Activated naive CD4-positive, alpha-beta T cell treated with anti-CD3 and anti-CD28 coated beads for 36 hours (primary cell): ENCODE measurements at places on chromosomes 6 and 20.

DNA sequence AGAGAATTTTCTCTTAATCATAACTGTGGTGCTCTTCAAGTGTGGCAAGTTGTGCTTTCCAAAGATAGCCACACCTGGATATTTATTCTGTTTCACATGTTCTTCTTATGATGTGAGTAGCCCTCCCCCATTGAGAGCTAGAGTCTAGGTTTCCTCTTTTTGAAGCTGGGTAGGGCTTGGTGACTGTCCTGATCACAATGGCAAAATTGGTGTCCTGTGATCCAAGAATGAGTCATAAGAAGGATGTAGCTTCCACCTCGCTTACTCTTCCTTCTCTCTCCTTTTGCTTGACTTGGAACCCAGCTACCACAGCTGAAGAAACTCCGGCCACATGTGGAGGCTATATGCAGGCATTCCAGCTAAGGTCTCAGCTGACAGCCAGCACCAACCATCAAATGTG, 7.4 kb upstream of the IGF2R start:
- DNase-seq: no peak

DNA sequence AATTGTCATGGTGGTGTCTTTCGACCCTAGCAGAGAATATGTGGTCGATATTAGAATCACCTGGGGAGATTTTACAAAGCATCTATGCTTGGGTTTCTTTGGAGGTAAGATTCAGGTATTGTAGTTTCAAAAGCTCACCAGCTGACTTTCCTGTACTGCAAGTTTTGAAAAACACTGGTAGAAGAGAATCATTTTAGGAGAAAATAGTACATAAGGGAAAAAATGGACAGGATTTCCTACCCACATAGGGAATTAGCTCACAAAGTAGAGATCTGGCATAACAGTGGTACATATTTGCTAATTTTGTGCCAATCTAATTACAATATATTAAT, 27.4 kb upstream of the ABT1 start:
- no peak for DNase-seq

- DNase-seq: no peak
Measured at GRCh38 chr6:117919275-117919674, 12.2 kb downstream of the SLC35F1 start.

DNA sequence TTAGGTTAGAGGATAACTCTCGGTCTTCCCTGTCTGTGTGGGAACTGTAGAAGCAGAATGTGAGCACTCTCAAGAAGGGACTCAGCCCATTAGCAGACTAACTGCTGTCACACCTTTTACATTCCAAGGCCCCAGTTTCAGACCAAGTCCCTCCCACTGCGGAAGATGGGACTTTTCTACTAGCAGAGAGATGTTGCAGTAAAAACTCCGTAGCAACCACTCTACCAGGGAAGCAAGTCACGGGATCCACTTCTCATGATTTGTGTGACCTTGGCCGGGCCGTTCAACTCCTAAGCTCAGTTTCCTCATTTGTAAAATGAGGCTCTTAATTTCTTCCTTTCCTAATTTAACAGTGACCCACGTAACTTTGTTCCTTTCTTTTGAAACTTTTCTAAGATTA, 77.1 kb upstream of the SLC4A11 start:
- DNase-seq: no peak

GRCh38 chr6:101534386-101534785, 140.9 kb downstream of the GRIK2 start:
- no peak for DNase-seq

DNA sequence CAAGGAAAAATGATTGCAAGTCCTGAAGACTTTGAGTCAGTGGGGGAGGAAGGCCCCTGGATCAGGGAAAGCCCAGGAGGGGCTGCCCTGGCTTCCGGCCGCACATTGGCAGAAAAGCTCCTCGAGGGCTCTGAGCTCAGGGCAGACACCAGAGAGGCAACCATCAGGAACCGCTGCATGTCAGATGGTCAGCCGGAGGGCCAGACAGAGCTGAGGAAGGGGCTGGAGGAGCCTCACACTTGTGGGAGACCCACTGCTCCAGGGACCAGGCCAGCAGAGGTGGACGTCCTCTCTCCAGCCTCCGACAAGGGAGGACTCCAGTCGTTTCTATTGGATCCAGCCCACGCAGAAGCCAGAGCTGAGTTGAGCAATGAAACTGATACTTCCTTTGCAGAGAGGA, 30.2 kb upstream of the AAR2 start:
- DNase-seq: no peak

DNA sequence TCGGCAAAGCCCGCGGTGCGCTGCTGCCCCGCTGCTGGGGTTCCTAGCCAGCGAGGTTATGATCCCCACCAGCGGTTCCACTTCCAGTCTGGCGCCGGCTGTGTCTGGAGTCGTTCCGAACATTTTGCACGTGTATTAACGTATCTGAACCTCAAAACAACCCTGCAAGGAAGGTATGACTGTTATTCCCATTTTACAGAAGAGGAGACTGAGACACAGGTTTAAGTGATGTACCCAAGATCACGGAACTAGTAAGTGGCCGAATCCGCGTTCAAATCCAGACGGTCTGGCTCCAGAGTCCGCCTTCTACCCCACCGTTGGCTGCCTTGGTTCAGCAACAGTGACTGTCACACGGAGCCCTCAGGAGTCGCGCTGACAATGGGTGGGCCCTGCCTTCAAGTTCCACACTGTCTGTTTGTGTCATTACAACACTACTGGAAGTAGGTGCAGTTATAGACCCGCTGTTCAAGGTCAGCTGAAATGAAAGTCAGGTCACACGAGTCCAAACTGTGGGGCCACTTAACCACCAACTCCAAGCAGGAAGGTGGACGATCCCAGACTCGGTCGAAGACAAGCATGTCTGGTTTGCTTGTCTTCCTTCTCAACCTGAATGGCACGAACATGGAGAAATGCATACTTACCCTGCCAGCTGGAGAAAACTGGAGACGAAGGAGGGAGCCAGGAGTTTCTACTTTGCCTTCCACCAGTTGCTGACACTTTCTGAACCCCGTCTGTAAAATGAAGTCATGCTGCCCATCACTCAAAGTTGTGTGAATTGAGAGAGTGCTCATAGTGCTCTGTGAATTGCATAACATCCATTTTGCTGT, 803 bp upstream of the SRXN1 start:
- no peak for DNase-seq

DNA sequence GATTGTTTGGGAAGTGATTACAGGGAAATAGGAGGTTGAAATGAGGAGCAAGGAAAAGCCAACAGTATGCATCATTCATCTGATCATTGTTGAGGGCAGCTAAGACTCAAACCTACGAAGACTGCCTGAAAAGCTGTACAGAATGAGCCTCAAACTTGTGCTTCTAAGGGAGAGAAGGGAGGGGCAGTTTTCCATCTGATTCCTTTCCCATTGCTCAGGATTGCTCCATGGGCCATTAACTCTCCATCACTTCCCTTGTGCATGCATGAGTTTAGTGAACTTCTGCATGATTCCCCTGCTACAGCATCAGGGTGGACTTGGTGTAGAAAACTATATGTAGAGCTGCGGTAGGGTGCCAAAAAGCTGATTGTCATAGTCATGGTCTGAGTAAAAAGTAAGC, 742.7 kb upstream of the SLC35B3 start:
- no peak for DNase-seq

- no peak for DNase-seq
Measured at GRCh38 chr20:32909896-32910571, 51.3 kb downstream of the EFCAB8 start.

GRCh38 chr6:51398064-51398705, 579.5 kb downstream of the TFAP2B start:
- no peak for DNase-seq

DNA sequence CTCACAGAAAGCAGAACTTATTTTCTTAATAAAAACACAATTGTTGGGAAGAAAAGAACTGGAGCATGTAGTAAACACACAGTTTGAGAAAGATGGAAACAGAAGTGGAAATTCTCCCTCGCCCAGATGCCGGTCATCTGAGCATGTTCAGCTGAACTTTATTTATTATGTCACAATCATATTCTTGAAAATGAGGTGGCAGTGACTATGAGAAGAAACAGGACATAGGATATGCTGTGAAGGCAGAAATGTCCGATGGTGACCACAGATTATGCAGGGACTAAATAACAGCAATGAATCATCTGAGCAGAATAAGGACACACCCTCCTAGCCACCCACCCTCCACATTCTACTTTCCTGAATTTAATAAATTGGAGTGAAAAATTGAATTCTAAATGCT, 425.3 kb upstream of the NOX3 start:
- no peak for DNase-seq

GRCh38 chr6:44594481-44594880, 207.0 kb downstream of the CDC5L start:
- no peak for DNase-seq

- no peak for DNase-seq
Measured at GRCh38 chr6:25503686-25504085, 148.3 kb upstream of the SCGN start.

GRCh38 chr6:109166673-109167072, 71.4 kb downstream of the CEP57L1 start:
- no peak for DNase-seq

- no peak for DNase-seq
Measured at GRCh38 chr20:53047203-53047602, 75.0 kb downstream of the TSHZ2 start.

DNA sequence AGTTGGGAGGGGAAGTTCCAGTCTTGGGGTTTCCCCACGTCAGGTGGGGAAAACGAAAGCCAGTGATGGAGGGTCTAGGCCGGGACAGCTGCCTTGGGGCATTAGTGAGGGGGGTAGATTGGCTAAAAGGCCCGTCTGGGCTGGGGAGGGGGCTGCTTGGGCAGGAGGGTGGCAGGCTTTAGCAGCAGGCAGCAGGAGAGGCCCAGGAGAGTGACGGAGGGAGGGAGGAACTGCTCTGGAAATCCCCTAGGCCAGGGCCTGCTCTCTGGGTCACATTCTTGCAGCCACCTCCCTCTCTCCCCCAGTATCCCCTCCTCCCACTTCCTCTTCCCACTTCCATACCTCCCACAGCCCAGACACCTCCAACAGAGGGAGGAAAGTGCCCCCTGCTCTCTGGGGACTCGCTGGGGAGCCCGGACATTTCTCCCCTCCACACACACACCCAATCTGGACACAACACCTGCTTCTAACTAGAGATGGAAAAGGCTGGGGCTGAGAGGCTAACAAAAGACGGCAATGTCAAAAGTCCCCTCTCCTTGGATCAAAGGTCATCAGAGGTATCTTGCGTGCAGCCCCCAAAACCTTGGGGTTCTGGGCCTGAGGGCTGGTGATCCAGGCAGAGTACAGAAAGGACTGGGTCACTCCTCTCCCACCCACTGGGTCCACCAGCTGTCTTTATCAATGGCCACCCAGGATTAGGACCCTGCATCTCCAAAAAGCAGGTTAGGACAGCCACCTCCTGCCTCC, 1.8 kb downstream of the NFKBIE start:
- peak; percentile 66 for DNase-seq

DNA sequence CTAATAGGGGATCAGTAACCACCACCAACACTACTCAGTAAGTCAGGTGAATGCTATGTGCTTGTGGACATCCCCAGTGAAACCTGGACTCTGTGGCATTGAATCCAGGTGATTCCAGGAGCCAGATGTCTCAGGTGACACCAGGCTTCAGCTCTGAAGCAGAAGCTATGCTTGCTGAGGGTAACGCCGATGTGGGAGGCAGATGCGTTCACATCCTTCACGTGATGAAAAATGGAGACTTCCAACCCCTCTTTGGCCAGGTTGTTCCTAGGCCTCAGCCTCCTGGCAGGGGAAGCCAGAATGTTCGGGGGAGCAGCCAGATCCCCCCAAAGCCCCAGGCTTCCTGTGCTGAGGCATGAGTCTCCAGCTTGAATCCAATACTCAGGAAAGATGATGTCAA, 209.8 kb upstream of the PDE10A start:
- DNase-seq: no peak

- no peak for DNase-seq
Measured at GRCh38 chr6:112979830-112980229, 632.7 kb downstream of the RFPL4B start.

DNA sequence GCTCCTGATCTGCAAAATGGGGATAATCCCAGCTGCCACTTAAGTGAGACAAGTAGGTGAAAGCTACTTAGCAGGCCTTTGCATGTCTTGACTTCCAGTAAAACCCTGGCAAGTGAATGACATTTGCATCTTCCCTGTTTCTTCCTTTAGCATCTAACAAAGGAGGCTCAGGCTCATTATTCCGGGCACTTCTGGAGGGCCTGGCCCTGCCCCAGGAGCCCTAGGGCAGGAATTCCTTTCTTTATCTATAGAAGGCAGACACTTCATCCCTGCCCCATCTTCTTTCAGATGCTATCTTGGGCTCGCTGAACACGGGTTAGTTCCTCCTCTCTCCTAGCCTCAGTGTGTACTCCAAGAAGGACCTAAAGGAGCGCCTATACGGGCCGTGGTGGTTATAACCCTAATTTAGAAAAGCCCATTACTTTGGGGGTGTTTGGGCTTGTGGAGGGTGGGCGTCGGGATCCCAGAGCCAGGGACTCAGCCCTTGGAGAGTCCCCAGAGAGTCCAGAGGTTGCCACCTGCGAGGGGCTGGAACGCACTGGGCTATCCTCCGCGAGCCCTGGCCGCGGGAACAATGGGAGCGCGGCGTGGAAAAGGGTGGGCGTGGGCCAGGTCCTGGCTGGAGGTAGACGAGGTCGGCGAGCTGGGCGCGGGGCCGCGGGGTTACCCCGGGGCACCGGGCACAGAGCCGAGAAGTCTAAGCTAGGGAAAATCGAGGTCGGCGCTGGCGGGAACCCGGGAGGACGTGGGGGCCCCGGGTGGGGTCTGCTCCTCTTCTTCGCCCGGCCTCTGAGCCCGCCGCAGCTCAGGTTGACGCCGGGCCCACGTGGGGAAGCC, 62.8 kb upstream of the EPB41L1 start:
- no peak for DNase-seq

GRCh38 chr20:15251171-15251570, 913.8 kb upstream of the FLRT3 start:
- no peak for DNase-seq

DNA sequence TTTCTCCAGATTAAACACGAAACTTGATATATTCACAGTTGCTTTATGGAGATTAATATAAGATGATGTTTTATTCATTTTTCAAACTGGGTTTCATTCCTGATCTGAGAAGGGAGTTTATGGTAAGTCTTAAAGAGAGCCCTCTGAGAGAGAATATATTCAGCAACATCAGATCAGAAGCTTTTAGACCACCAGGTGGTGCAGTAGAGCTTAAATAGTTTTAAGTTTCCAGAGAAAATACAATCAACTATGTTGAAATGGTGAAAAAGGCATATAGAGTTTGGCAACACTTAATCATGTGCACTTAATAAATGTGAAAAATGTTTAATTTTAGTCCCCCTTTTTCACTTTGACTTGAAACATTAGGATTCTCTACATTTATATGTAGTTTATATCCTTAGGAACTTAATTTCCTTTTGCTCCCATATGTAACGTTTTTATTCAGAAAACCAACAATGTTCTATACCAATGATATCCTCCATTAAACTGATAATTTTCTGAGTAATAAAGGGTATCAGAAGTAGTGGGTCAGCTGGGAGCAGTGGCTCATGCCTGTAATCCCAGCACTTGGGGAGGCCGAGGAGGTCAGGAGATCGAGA, 86.4 kb upstream of the CLDN20 start:
- peak; percentile 72 for DNase-seq
